Gastrocnemius medialis (tissue), 4 donors: ENCODE measurements at places on chromosomes 12 and 14.

DNA sequence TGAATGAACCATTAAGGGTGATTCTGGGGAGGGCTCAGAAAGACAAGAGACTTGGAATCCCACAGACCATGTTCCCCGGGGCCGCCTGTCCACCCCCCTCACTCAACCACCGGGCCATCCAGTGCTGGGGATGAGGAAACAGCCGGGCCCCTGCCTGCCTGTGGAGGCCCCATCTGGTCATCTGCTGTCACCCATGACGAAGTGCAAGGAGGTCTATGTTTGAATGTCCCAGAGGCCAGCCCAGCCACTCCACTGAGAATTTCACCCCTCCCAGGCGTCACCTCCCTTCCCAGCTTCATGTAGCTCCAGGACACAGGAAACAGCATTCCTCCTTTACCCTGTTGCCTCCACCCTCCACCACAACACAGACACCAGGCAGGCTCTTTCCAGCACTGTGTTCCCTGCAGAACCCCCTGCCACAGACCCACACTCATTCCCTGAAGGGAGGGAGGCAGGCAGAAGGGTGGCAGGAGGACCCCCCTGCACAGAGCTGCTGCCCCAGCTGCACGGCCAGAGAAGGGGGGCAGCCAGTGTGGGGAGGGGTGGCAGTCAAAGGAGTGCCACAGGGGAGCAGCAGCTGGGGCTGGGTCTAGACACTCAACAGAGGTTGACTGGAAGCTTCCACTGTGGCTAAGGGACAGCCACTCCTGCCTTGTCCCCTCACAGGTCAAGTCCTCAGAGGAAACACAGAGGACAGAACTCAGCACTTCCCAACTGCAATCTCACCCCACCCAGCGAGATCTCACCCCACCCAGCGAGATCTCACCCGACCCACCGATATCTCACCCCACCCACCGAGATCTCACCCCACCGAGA is 50.3 kb upstream of the PPP2R5C start:
- no peak for DNase-seq

DNA sequence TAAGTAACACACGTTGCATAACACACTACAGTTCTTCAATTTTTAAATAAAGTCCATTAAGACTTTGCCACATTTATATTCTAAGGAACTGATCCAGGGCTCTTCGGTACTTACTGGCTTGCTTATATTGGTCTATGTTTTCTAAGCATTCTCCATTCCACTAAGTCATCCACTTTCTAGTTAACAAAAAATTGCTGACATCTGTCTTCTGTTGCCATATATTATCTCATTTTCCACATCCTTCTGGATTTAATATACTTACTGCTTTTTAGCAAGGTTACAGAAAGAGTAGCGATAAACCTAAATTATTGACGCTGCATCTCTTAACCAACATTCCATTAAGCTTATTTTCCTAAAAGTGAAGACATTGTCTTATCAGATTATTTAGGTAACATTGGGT is 238.4 kb upstream of the LRIG3 start:
- no peak for DNase-seq

- DNase-seq = no peak
These were observed 95.7 kb downstream of the PPM1A start for GRCh38 chr14:60344751-60345150.

GRCh38 chr12:49783917-49784676 is 42.7 kb downstream of the TMBIM6 start:
- no peak for DNase-seq
